Stimulated activated naive CD4-positive, alpha-beta T cell (primary cell): ENCODE measurements at places on chromosomes 5 and 9.

DNA sequence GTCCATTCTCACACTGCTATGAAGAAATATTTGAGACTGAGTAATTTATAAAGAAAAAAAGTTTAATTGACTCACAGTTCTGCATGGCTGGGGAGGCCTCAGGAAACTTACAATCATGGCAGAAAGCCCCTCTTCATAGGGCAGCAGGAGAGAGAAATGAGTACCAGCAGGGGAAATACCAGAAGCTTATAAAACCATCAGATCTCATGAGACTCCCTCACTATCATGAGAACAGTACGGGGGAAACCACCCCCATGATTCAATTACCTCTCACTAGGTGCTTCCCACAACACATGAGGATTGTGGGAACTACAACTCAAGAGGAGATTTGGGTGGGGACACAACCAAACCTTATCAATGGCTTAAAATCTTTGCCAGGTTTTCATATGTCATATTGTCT lies 20.3 kb upstream of the TENT4A start:
- DNase-seq: no peak

GRCh38 chr9:111356481-111357244 lies 26.6 kb upstream of the OR2K2 start:
- no peak for DNase-seq

- DNase-seq: no peak
These were observed 29.0 kb upstream of the PAPPA start for GRCh38 chr9:116124472-116125040.

- DNase-seq: no peak
These were observed 227.2 kb downstream of the PDZD2 start for GRCh38 chr5:31866166-31866565.

DNA sequence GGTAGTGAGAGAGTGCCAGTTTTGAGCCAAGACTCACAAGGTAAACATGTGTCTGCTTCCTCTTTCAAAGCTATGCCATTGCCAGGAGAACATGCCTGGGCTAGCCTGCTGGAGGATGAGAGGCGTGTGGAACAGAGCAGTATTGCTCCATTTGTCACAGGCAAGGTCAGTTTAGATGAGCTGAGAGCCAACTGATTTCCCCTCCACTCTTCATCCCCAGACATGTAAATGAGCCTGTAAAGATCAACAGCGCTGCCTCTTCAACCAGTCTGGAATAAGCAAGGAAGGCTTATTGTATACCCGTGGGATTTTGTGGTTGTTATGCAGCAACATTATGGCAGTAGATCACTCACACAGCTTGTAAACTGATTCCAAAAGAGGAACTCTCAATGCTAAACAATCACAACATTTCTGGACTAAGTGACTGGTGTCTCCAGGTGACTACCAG lies 8.2 kb upstream of the GDNF start:
- DNase-seq: no peak

DNA sequence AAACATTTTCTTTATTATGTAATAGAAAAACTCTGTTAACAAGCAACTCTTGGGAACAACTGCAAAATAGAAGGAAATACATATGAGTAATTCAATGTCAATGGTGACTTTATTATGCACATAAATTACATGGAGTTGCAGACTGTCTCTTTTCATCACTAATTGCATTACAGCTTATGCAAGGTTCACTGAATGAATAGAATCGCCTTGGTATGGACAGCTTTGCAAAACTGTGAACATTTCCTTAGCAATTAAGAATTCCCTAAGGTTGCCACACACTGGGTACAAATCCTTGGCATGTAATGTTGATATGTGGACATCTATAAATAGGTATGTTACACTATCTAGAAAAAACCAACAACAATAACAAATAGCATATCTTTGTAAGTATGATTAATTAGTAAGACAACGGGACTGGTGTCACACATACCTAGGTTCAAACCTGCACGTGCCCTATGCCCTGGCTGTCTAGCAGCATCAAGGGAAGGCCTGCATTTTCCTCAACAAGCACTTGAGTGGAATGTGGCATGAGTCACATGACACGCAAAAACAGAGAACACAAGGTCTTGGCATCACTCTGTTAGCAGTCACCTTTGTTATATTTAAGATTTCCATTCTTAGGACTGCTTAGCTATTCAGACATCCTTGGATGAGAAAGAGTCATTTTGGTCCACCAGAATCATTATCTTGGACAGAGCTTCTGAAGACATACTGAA lies 263.9 kb downstream of the CTNND2 start:
- no peak for DNase-seq

GRCh38 chr5:32089146-32090000 lies 84.7 kb downstream of the GOLPH3 start:
- DNase-seq: no peak

DNA sequence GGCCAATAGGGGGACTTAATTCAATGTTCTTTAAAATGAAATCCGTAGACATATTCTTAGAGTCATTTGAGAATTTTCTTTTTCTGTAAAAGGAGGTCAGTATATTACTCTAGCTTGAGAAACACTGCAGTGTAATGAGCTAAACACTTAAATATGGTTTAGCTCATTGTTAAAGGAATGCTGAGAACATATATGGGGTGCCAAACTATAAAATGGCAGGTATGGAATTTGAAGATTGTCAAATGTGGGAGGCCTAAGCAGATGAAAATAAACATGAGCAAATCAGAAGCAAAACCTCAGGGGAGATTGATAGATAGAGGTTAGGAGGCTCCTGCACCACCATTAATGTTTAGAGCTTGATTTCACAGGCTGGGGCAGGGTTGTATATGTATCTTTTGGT lies 57.9 kb downstream of the STX17 start:
- DNase-seq: no peak

GRCh38 chr5:151293624-151294023 lies 9.9 kb downstream of the SLC36A3 start:
- DNase-seq: no peak
